ENCODE measurements at places on chromosomes 4 and X.

DNA sequence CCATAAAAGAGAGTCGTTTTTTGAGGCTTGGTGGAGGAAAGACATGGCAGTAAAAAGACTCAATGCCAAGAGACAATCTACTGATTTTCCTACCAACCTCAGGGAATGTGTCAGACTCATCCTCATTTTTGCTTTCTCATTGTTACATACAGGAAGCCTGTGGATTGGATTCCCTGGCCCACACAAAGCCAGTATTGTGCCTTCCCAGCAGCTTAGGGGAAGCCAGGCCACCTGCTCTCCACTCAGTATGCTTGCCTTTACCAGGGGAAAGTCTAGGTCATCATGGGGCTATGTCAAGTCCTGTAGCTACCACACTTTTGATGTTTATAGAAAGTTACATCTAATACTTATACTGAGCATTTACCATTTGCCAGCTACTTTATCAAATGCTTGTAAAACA lies 11.0 kb downstream of the BMX start:
- no peak for DNase-seq

DNA sequence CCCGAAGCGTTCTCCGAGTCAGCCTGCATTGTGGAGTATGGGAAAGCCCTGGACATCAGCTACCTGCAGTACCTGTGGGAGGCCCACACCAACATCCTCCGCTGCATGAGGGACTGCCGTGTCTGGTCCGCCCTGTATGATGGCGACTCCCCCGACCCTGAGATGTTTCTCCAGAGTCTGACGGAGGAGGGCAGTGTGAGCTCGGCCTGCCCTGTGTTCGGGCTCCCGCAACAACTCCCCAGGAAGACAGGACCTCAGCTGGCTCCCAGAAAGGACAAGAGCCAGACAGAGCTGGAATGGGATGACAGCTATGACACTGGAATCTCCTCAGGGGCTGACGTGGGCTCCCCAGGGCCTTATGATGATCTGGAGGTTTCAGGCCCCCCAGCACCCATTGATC lies 111.3 kb downstream of the GATB start:
- DNase-seq, result no peak

DNA sequence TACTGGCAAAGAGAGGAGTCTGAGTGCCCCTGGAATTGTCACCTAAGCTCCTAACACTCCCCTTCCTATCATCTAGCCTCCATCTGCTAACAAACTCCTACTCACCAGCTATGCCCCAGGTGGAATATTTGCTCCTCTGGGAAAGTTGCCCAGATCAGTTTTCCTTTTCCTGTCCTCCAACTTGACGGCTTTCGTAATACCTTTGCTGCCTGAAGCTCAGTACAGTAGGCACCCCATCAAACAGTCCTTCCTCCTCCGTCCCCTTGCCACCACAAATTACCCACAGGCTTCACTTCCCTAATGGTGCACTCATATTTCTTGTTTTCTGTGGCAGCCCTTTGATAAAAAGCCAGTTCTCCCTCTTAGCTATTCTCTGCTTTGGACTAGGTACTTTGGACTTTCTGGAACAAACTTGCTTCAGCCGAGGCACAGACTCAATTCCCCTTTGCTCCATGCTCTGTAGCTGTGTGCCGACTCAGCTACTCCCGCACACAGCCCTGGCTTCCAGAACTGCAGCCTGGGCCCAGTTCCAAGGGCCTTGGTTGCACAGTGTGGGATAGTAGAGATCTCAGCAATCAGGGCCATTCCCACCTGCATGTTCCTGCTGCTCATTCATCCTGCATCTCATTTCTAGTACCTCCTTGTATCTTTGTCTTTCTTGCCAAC lies 605.1 kb downstream of the BCOR start:
- DNase-seq, result no peak

GRCh38 chr4:76256968-76257367 lies 5.4 kb downstream of the FAM47E start:
- no peak for DNase-seq

GRCh38 chr4:88908003-88908402 lies 149.0 kb downstream of the FAM13A start:
- DNase-seq, result peak; percentile 34

- peak; percentile 92 for DNase-seq
Measured at GRCh38 chr4:7358100-7358735, 76.5 kb downstream of the PSAPL1 start.

Data from fibroblast of mammary gland (primary cell).